ENCODE measurements at places on chromosomes 1 and 21. TPM values are rescaled to one million over a fixed set of nuclear protein-coding genes. Genes with fewer than 3 reads are reported as not detected.
A peak's percentile ranks its signal among the peaks of the same experiment; 100 is the strongest.

DNA sequence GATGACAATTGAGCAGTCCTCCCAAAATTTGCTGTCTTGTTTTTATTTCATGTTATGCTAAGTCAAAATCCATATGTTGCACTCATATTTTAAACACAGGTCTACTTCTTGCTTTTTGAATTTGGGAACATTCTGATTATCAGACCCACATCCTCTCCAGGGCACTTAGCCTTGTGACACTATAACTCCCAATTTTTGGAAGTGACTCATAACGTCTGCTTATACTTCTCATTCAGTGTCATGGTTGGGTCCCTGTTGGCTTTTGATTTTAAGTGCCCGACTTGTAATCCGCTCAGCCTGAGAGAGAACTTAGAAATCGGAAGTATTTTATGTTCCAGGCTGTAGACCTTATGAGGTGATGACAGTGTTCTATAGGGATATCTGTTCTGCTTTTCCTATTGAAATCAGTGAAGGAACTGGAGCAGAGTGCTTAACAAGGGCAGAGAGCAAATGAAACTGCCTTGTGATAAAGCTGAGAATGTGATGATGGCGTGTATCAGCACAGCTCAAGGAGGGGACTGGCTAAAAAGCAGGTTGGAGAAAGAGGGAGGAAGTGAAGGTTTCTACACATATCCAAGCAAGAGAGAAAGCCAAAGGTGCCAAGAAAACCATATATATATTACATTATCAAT is 136.0 kb downstream of the HLX start:
- no peak for DNase-seq

DNA sequence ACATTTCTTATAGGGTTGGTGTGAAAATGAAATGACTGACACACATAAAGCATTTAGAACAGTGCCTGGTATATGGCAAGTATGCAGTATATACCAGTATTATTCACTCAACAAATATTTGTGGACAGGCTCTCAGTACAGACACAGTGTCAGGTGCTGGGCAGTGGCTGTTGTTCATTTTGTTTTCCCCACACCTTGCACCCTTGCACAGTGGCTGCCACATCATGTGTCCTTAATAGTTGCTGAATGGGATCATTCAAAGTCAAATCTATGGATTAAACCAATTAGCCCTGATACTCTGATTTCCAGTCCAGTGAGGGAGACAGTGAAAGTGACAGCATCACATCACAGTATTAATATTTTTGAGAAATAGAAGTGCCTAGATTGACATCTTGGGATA is 2.4 kb downstream of the SLAMF1 start:
- DNase-seq: no peak

DNA sequence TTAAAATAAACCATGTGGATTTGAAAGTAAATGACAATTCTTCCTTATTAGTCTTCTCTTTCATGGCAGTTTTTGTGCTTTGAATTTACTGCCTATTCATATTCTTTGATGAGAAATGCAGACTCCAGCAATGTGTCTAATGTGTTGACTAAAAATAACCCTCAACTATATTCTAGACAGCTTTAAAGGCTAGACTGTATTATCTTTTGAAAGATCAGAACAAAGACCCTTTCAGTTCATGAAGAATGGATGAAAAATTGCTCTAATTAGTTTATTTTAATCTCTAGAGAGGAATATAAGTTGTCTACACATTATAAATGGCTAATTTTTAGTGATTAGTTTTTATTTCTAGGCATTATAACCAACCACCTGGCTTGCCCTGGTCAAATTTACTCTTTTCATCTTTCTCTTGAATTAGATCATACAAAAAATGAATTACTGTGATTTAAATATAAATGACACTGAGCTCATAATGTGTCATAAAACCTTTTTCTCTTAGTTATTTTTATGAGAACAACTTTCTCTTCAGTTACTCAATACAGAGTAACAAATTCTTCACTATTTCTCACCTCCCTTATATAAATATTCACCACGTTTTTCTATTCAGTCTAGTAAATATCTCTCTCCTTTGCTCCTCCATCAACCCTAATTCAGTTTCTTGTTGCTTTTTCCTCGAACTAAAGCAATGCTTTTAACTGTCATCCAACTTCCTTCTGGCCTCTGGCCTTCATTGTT is 428.5 kb upstream of the TMPRSS15 start:
- no peak for DNase-seq

GRCh38 chr1:70790232-70790923 is 257.2 kb downstream of the PTGER3 start:
- no peak for DNase-seq

GRCh38 chr1:38918568-38918967 is 23.1 kb downstream of the RHBDL2 start:
- DNase-seq: no peak

GRCh38 chr1:106785176-106785575 is 271.3 kb upstream of the PRMT6 start:
- DNase-seq: no peak

DNA sequence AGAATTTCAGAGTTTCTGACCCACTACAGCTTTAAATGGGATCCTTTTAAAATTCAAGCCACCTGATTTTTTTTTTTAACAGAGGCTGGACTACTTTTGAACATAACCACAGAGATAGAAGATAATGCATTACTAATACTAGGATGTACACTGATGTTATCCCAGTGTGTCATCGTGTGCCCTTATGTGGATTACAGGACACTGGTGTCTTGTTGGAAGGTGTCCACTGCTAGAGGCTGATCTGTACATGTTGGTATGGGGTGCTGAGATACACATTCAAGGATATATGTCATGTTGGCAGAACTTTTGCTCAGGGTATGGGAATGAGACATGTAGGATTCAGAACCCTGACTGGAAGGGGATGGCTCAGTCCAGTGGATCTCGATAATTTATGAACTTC is 56.3 kb downstream of the INAVA start:
- no peak for DNase-seq

DNA sequence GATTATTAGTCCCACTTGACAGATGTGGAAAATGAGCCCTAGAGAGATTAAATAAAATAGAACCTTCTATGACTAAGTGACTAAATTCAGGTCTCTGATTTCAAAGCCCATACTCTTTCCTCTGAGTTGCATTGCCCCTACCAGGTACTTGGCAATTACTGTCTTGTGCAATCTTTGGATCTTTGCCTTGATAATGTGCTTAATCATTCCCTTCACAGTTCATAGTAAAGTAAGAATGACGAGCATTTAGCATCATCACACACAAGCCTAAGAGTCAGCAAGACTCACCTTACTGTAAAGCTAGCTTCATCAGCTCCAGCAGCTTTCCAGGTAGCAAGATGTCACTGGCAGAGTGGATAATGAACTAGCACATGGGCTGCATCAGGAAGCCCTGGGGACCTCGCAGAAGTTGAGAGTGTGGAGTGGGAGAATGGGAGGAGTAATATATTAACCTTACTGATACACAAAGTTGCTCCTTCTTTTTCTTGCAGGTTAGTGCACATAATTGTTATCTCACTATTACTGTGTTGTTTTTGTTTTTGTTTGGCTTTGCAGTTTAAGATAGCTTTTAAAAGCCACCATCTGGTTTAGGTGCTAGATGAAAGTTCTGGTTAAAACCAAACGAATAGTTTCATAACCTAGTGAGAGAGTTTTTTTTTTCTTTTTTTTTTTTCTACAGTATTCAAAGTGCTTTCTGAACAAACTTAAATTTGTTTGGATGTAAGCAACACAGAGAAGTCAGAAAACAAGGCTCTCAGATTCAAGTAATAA is 71.8 kb downstream of the PBX1 start:
- no peak for DNase-seq

DNA sequence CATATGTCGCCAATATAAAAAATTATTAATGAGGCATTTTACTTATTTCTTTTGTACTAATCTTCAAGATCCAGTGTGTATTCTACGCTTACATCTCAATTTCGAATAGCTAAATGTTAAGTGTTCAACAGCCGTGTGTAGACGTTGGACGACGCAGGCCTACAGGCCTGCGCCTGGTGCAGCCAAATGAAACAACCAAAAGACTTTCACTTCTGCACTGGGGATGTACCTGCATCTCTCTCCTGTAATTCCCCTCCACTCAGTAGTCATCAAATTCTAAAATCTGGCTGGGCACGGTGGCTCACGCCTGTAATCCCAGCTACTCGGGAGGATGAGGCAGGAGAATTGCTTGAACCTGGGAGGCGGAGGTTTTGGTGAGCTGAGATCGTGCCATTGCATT is 76.8 kb upstream of the HNRNPU start:
- DNase-seq: no peak

- no peak for DNase-seq
Observed at GRCh38 chr1:15323989-15324868, 77.2 kb downstream of the FHAD1 start.

GRCh38 chr1:235470741-235471439 is 33.4 kb downstream of the B3GALNT2 start:
- DNase-seq: no peak

GRCh38 chr21:36079010-36079649 is 9.3 kb downstream of the CBR1 start:
- DNase-seq: peak; percentile 7

GRCh38 chr1:153745417-153745816 is 17.6 kb downstream of the INTS3 start:
- DNase-seq: no peak

- no peak for DNase-seq
Observed at GRCh38 chr1:11799099-11799498, 6.7 kb downstream of the MTHFR start.

- no peak for DNase-seq
Observed at GRCh38 chr1:215860833-215861232, 293.7 kb downstream of the KCTD3 start.

DNA sequence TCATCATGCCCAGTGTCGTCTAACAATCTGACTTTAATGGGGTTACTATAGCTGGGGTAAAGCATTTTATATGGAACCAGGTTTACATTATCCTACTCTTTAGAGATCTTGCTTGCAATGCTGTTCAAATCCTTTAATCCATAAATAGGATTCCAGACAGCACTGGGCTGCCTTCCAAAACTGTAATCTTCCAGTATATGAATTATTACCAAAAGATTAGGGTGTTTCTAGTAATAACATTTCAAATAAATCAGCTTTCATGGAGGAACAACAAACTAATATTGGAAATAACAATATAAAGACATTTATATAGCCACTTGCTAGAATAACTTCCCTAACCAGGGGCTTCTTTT is 88.6 kb upstream of the PLXNA2 start:
- no peak for DNase-seq

- no peak for DNase-seq
Observed at GRCh38 chr1:231313661-231314060, 24.0 kb downstream of the EXOC8 start.

DNA sequence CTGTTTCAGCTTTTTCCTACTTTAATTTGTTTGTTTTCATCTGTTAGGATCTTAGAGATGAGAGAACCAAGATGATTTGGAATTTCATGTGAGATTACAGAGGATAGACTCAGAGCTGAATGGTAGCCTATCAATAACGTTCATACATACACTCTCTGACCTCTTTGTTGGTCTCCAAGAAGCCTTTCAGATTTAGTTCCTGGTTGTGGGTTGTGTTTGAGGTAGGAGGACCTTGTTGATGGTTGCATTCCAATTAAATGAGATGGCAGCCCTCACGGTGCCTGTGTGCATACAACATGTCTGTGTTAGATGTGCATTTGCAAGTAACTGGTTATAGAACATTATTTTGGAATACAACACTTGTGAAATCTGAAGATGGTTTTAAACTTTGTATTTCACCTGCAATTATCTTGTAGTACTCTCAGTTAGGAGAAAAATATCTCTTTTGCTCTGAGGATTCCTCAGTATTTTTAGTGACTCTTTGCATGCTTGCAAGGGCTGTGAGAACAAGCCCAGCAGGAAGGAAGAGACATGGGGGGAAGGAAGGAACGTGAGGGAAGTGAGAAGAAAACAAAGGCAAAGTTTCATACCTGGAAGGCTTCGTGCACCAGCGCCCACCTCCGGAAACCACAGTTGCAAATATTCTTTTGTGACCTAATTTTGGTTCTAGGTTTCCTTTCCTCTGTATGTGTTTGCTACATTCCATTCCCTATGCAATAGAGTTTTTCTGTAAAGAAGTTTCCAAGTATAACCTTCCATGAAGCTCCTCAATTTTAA is 291.8 kb downstream of the DISC1 start:
- DNase-seq: peak; percentile 55

- no peak for DNase-seq
Observed at GRCh38 chr1:47618830-47619229, 181.0 kb downstream of the FOXD2 start.

DNA sequence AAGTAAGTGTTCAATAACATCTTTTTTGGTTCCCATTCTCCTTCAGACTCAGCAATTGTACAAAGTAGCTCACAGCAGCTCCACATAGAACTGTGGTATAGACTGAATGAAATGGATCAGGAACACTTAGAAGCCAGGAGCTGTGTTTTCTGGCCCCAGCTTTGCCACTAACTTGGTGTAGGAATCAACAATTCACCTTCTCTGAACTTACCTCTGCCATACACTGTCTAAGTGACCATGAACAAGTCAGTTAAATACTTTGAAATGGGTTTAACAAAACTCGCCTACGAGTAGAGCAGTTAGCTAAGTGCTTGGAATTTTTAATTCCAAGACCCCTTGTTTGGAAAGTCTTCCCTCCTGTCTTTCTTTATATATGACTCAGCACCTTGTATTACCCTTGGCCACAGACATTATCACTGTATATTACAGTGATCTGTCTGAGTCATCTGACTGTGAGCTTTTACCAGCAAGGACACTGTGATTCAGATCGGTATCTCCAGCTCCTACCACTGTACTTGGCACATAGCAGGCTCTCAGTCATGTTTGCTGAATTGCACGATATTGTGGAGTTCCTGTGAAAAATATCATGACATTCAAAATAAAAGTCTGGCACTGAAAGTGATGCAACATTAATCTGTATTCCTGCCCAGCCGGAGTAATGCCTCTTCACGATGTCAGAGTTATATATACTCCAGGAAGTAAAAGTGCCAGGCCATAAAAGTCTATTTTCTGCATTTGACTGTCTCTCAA is 101.7 kb upstream of the BEND5 start:
- no peak for DNase-seq

The CBS gene
- 5.5 TPM for total RNA-seq

The TRIM17 gene
- total RNA-seq: 1.8 TPM

The TSPAN2 gene
- total RNA-seq: 1.3 TPM

The VSIG8 gene
- total RNA-seq: not detected

The TMOD4 gene
- 2.4 TPM for total RNA-seq

The NR1I3 gene
- total RNA-seq: not detected

The CEP170 gene
- 36.5 TPM for total RNA-seq

The CD1C gene
- total RNA-seq: 0.37 TPM

The RIPK4 gene
- not detected for total RNA-seq

The GJA5 gene
- total RNA-seq: not detected

The BGLAP gene
- total RNA-seq: 1.5 TPM

The SPRR5 gene
- total RNA-seq: not detected
